ENCODE measurements at places on chromosomes 1 and 21.
A peak's percentile ranks its signal among the peaks of the same experiment; 100 is the strongest.

GRCh38 chr1:41799723-41800122 lies 119.0 kb downstream of the HIVEP3 start:
- no peak for DNase-seq

DNA sequence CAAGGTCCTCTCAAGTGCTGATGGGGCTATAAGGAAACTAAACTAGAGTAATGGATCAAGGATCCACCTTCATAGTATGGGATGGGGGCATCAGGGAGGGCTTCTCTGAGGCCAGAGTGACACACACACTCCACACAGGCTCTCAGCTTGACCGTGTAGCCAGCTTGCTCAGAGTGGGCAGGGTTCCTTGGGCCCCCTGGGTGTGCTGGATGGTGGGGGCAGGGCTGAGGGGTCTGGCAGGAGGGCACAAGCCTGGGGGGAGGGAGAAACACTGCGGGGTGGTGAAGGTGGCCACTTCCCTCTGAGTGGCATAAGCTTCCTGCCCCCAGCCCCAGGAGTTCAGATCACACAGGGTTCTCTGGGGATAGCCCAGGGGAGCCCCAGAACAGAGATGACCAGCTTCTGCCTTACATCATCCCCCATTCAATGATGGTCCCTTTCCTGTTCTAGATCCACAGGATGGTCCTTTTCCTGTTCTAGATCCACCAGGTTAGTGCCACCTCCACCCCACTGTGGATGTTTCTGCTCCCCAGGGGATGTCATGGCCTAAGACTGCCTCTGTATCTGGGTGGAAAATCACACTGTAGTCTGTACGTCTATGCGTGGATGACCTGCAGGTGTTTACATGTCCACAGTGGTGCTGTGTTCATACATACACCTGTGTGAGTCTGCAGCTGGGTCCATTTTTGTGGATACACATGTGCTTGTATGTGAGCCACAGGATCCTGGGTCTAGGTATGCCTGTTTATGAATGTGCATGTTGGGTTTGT lies 525.0 kb downstream of the PTPRU start:
- DNase-seq = no peak

DNA sequence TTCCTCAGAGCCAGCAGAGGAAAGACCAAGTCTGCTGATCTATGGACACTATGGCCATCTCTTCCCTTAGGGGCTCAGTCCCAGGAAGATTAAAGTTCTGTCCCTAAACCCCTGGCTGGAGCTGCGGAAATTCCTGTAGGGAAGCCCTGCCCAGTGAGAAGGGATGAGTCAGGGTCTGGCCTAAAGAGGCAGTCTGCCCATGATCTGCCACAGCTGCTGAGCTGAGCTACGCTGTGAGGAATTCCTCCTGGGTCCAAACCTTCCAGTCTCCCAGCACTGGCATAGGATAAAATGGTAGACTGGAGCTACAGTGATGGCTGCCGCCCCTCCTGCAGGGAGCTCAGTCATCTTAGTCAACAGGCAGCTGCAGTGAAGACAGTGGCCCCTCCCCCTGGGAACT lies 213.7 kb downstream of the BRINP2 start:
- no peak for DNase-seq

DNA sequence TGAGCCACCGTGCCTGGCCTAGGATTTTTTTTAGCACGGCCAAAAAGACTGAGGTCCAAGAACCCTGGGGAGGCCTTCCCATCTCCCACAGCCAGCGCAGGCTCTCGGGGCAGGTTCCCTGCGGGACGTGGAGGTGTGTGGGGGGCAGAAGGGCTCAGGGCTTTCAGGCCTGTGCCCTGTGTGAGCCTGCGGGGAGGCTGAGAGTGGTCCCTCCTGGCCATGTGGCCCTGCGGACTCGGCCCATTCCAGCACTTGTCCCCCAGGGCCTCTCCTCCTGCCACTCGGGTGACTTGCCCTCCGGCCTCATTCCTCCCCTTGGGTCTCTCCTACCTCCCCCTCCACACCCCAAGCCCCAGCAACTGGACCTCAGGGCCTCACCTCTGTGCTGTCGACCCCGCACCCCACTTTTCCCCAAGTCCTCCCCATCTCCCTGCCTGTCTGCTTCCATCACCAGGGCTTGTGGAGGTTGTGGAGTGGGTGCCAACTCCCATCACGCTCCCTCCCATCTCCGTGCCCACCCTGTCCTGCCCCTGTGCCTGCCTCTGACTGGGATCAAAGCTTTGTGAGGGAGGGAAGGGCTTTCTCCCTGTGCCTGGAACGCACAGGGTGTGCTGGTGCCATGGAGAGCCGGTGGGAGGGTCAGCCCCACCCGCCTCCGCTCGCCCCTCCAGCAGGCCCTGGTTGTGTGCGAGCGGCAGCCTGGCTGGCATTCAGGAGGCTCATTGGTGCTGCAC lies 32.2 kb upstream of the DIP2A start:
- DNase-seq = no peak

DNA sequence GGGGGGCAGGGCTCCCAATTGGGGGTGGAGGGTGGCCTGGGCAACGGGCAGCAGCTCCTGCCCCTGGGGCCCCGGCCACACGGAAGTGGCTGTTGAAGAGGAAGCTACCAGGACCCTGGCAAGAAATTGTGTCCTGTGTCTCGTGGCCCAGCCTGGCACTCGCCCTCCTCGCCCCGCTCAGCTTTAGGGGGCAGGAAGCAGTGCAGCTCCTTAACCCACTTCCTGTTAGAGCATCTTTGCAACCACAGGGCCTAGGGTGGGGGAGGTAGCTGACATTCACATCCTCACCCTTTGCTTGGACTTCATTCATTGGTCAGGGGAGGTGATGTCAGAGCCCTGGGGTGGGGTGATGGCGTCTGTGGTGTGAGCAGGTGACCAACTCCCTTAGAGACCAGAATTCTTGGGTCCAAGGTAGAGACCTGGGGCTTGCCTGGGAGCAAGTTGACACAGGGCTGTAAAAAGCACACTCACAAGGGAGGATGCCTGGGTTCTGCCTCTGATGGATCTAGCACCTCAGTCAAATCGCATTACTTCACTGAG lies at the start of gene ARHGAP30:
Gene ARHGAP30, minus strand, starts transcription at position 161 of the 540 bp plus-strand sequence. CDS start 267 bp downstream, outside the sequence.
- no peak for DNase-seq

GRCh38 chr1:193070386-193070753 lies 11.0 kb downstream of the RO60 start:
- DNase-seq = no peak

GRCh38 chr1:46041974-46042373 lies 90.5 kb downstream of the PIK3R3 start:
- DNase-seq = peak; percentile 83

DNA sequence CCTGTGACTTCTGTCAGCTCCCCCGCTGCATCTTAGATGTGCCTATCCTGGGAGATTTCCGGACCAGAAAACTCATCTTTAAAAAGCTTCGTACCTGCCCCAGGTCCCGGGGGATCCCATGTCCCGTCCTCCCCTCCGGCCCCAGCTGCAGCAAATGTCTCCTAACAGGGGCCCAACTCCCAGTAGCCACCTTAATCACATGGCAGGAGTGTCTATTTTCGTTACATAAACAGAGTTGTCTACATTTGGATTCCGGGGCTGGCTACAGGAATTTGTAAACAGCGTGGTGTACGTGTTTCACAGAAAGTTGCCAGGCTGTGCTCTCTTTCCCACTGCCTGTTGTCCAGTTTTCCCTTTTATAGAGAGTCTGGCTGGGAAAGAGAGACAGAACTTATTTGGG lies 17.9 kb upstream of the KCNE2 start:
- DNase-seq = no peak

DNA sequence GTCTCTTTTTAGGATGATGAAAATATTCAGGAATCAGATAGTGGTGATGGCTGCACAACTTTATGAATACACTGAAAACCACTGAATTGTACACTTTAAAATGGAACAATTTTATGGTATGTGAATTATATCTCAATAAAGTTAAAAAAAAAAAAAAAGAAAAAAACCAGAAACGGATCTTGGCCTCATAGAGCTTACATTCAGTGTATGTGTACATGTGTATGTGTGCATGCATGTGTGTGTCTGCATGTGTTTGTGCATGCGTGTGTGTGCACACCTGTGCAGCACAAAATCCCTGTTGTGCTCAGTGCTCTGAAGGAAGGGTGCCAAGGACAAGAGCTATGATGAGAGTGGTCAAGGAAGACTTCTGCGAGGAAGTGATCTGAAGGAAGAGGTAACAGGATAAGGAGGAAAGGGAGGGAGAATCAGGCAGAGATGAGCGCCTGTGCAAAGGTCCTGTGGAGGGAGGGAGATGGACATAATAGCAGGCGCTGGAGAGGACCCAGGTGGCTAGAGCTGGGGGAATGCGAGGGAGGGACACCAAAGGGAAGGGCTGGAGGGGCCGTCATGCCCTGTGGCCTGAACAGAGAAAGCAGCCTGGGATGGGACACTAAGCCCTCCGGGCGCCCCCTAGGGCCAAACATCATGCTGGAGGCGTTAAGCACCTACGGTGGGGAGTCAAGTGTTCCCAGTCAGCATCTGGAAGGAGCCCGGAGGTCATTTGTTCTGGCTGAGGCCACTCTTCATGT lies 25.2 kb downstream of the NKAIN1 start:
- no peak for DNase-seq

DNA sequence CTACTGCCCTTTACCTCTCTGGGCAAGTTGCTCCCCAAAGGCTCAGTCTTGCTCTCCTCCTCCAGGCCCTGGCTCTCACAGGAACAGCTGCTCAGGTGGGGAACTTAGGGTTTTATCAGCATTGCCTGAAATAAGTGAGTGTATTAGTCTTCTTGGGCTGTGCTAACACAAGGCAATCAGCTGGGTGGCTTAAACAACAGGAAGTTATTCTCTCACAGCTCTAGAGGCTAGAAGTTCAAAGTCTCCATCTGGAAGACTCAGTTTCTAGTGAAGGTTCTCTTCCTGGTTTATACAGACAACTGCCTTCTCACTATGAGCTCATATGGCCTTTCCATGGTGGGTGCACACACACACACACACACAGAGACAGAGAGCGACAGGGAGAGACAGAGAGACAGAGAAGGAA lies 2.8 kb upstream of the CD1C start:
- no peak for DNase-seq

- no peak for DNase-seq
Observed at GRCh38 chr1:23620605-23621004, 61.3 kb upstream of the ID3 start.

DNA sequence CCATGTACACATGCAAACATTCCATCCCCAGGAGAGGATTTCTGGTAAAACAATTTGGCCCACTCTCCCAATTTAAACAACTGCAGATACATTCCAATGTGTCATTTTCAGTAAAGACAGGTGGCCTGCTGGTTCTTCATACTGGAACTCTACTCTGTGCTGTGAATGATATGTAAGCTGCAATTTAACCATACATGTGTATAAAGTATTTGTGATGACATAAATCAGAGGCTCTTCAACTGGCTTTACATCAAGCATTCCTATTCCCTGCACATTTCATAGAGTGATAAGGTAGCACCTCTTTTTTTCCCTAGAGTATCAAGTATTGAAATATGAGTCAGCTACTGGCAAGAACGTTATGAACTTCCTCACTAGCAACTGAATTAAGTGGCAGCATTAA lies 649.5 kb upstream of the ADGRL2 start:
- no peak for DNase-seq

DNA sequence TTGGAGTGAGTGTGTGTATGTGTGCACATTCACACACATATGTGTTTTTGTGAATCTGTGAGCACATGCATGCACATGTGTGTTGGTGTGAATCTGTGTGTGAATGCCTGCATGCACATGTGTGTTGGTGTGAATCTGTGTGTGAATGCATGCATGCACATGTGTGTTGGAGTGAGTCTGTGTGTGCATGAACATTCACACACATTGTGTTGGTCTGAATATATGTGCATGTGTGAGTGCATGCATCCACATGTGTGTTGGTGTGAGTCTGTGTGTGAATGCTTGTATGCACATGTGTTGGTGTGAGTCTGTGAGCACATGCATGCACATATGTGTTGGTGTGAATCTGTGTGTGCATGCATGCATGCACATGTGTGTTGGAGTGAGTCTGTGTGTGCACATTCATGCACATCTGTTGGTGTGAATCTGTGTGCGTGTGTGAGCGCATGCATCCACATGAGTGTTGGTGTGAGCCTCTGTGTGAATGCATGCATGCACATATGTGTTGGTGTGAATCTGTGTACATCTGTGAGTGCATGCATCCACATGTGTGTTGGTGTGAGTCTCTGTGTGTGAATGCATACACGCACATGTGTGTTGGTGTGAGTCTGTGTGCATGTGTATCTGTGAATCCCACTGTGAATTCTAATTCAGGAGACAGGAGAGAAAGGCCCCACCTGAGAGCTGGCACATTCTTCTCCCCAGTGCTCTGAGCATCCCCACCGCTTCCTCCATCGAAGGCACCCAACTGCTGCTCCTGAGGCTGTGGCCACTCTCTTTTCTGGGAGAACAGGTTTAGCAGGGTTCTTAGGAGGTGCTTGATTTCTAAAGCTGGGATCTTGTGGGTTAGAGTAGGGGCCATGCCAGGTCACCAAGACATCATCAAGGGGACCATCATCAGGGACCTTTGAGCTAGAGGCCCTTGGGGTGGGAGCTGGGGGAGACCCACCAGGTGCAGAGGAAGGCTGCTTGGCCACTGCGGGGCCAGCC lies 117.5 kb upstream of the ARHGEF16 start:
- DNase-seq = no peak

DNA sequence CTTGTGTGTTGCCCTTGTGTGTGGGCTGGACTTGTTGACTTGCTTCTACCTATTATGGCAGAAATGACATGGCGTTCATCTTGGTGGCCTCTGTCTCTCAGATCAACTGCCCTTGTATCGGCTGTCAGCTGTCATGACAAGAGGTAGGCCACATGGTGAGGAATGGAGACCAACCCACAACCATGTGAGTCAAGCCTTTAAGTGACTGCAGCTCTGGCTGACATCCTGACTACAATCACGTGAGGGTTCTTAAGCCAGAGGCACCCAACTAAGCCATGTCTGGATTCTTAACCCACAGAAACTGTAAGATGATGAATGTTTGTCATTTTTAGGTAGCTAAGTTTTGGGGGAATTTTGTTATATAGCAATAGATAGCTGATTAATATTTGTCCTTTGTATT lies 82.1 kb downstream of the KCND3 start:
- DNase-seq = no peak

- DNase-seq = no peak
Observed at GRCh38 chr1:90730243-90731022, 13.3 kb upstream of the BARHL2 start.

DNA sequence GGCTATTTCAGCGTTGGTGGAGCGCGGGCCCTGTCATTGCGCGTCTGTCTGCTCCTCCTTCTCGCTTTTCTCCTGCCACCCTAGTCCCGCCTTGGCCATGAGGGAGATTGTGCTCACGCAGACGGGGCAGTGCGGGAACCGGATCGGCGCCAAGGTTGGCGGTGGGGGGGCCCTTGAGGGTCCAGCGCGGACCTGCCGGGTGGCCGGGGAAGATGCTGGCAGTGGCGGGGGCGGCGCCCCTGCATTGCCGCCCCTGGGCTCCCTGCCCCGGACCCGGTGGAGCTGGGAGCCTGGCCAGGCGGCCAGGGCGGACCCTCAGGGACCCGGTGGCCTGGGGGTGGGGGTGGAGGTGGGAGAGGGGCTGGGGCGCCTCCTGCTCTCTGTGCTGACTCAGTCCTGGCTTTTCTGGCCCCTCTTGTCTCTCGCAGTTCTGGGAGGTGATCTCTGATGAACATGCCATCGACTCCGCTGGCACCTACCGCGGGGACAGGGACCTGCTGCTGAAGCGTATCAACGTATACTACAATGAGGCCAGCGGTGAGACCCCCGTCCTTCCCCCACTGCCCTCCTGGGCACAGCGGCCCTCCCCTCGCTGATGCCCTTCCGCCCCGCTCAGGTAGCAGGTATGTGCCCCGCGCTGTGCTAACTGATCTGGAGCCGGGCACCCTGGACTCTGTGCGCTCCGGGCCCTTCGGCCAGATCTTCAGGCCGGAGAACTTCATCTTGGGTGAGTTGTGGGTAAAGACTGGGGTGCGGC lies 58.3 kb upstream of the MAP1LC3C start:
- DNase-seq = no peak

- DNase-seq = no peak
Observed at GRCh38 chr1:67285780-67286488, 21.7 kb upstream of the IL12RB2 start.

GRCh38 chr1:203026666-203027663 lies 674 bp downstream of the PPFIA4 start:
- DNase-seq = no peak
